ENCODE measurements at places on chromosomes 3 and 15.

- DNase-seq: no peak
Observed at GRCh38 chr3:122942239-122942638, 85.3 kb downstream of the SEMA5B start.

GRCh38 chr3:73500321-73500720 is 124.4 kb downstream of the PDZRN3 start:
- no peak for DNase-seq

- DNase-seq: no peak
Observed at GRCh38 chr15:49093252-49094105, 47.2 kb upstream of the SECISBP2L start.

GRCh38 chr3:27105904-27106303 is 263.3 kb downstream of the NEK10 start:
- DNase-seq: no peak

DNA sequence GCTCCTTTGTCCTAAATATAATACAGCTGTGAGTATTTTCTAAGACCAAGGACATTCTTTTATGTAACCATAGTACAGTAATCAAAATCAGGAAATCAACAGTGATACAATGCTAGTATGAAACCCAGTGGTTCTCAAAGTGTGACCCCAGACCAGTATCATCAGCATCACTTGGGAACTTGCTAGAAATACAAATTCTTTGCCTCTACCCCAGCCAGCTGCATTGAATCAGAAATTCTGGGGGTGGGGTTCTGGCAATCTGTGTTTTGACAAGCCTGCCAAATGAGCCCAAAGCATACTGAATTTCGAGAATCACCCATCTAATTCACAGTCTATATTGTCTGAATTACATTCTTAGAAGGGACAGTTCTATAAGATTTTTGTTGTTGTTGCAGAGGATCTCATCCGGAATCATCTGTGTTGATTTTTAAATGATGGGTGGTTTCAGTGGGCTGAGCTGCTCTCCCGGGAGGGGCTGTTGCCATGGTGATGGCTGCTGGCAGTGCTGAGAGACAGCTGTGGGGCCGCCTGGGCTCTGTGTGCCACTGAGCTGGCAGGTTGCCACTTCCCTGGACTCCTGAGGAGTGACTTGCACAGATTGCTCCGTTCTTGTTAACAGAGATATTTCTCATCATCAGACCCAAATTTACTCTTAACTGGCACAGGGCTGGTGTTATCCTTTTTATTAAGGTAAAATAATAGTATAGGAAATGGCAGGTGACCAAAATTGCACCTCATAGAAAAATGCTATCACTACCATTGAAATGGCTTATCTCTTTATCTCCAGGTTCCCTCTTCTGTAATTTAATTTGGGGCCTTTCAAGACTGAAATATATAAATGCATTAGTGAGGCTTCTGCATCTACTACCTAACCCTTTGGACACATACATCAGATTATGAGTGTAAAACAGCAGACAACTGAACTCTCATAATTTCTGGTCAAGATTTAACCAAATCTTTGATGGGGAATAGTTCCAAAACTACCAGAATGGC is 56.5 kb downstream of the NEK11 start:
- no peak for DNase-seq

DNA sequence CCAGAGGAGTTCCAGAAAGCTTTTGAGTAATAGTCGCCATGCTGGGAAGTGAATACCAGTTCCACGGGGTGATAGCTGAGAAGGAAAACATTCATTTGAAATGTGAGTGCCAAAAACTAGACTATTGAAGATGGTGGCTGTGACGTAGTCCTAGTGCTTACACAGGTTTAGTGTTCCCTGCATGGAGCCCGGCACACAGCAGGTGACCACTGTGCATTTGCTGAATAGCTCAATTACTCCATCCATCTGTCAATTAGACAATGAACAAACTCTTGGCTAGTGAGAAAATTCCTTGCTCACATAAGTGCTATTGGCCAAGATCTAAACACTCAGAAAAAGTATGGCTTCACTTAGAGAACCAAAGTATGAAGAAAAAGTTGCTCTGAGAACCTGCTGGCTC is 448.1 kb upstream of the WNT5A start:
- DNase-seq: no peak

GRCh38 chr3:53273146-53273670 is 17.4 kb upstream of the TKT start:
- no peak for DNase-seq

DNA sequence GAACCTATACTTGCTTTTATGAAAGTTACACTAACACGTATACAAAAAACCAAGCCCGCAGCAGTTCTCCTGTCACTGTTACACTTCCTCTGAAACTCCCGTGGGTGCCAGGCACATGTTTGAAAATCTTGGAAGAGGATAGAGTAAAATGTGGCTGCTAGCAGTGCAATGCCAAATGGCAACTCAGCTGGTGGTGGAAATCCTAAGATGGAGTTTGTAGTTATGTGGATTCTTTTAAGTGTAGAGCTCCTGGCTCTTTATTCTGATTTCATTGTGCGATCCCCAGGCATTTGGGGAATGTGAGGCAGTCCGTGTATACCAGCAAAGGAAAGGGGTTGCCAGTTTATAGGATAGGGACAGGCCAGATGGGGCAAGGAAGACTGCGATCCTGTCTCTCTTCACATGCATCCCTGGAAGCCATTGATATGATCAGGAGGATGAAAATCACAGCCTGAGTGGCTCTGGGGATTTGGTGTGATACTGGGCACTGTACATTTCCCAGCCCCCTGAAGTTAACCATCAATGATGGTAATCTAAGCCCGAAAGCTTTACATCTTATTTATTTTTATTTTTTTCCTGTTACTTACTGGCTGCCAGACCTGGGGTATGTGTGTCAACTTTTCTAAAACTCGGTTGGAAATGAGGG is 1.1 kb downstream of the STAC start:
- no peak for DNase-seq

DNA sequence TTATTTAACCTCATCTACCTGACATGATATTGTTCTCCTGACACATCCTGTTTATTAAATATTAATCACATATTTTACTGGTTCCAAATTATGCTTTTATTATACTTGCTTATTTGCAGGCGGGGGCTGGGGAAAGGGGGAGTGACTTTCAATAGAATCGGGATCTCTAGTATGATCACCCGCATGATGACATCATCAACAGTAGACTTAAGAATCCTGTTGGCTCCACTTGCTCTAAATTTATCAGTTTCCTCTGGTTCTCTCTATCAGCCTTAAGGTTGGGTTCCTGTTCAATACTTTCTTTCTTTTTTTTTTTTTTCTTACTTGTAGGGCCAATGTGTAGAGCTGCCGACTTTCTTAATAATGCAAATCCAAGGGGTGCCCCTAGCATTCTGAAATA is 317.5 kb downstream of the BCHE start:
- DNase-seq: no peak

DNA sequence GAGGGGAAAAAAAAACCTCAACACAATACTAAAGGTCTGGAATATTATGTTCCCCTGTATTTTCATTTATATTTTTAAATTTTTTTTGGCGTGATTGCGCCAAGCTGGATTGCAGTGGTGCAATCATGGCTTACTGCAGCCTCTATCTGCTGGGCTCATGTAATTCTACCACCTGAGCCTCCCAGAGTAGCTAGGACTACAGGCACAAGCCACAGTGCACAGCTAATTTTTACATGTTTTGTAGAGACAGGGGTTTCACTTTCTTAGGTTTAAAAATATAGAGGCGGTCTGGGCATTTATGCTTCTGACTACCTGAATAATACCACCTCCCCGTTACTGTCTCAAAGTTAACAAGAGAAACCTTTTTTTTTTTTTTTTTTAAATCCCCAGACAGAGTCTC is 51.1 kb upstream of the MAP4 start:
- DNase-seq: no peak

DNA sequence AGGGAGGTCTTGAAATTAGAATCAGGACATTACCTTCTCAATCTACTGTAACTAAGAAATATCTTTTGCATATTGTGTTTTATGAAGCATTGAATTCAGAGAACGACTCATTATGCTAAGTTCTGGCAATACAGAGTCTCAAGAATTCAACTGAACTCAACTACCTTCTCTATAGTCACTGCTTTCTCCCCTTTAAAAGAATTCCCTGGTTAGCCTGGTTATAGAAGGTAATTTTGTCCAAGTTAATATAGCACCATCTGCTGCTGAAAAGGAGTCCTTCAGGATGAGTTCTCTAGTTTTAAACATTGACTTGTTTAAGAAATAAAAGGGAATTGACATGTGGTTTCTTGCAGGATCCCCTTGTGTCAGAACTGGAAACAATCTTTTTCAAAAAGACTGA is 60.2 kb downstream of the IL16 start:
- no peak for DNase-seq

GRCh38 chr3:98885851-98886250 is 15.6 kb downstream of the DCBLD2 start:
- no peak for DNase-seq

GRCh38 chr3:122074621-122075265 is 19.6 kb downstream of the CD86 start:
- DNase-seq: no peak

GRCh38 chr3:183377307-183377959 is 51.0 kb downstream of the MCF2L2 start:
- no peak for DNase-seq

GRCh38 chr3:184578822-184579221 is 17.2 kb downstream of the EPHB3 start:
- DNase-seq: no peak

GRCh38 chr3:111882799-111883198 is 23.7 kb downstream of the PHLDB2 start:
- no peak for DNase-seq

GRCh38 chr15:78212546-78213424 is 21.6 kb downstream of the ACSBG1 start:
- DNase-seq: no peak

DNA sequence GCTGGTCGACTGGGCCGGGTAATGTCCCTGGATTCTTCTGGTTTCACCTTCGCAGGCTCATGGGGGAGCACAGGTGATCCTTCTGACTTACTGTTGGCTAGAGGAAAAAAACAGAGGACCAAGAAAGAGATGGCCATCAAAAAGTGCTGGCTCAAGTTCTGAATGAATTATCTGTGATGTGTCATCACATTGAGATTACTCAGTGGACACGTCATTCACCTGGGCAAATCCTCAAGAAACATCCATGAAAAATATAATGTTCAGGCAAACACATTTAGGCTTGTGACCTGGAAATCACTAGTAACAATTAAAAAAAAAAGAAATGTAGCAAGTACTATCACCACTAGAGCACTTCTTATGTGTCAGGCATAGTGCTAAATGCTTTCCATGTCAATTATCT is 81.5 kb upstream of the SLC2A2 start:
- DNase-seq: no peak

- DNase-seq: peak; percentile 48
Observed at GRCh38 chr3:48151058-48151806, 37.0 kb downstream of the CDC25A start.

DNA sequence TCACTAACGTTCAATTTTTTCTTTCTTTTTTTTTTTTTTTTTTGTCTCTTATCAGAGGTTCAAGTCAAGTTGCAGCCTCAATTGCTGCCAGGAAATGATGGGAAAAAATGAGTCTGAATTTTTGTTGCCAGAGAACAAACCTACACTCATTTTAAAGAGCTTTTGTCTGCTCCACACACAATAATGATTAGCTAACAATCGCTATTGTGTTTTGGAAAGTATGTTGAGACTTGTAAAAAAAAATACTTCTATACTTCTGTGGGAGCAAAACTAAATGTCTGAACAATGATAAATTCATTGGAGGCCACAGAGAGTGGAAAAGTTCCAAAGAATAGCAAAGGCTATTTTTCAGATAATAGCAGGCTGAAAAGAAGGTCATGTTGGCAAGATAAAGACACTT is 176.3 kb upstream of the LMCD1 start:
- DNase-seq: no peak

DNA sequence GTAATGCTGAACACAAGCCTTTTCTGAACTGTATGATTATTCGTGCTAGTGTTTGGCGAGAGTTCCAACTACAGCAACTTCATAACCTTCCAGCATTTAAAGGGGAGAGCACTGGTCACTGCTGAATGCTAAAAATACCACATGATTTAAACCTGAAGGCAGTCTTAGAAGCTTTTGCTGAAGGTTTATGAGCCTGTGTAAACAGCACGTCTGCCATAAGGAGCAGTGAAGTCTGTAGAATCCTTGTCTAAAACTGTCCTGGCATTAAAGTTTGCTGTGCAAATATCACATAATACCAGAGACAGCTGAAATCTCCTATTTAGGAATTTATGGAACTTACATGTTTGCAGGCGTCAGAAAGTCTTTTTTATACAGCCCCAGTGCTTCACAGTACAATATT is 5.9 kb downstream of the SATB1 start:
- no peak for DNase-seq

- DNase-seq: no peak
Observed at GRCh38 chr15:73325191-73325861, 43.4 kb downstream of the HCN4 start.

GRCh38 chr3:117669774-117670173 is 960.2 kb downstream of the TUSC7 start:
- DNase-seq: no peak

GRCh38 chr3:31096661-31097395 is 202.4 kb upstream of the GADL1 start:
- DNase-seq: no peak

DNA sequence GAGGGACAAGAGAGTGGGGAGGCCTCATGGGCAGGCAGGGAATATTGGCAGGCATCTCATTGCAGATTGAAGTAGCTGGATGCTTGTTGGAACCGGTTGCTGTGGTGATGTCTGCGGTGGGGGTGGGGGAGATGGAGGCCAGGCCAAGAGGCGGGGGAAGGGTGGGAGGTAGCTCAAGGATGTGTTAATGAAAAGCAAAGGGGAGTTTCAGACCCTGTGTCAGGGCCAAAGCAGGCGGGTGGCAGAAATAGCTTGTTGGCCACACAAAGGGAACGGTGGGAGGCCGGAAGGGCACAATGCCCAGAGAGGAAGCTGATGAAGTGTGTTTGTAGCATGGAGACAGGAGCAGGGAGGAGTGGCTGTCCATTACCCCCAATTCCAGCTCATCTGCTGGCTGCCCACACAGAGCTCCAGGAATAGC is 28.0 kb downstream of the CCDC33 start:
- DNase-seq: no peak

DNA sequence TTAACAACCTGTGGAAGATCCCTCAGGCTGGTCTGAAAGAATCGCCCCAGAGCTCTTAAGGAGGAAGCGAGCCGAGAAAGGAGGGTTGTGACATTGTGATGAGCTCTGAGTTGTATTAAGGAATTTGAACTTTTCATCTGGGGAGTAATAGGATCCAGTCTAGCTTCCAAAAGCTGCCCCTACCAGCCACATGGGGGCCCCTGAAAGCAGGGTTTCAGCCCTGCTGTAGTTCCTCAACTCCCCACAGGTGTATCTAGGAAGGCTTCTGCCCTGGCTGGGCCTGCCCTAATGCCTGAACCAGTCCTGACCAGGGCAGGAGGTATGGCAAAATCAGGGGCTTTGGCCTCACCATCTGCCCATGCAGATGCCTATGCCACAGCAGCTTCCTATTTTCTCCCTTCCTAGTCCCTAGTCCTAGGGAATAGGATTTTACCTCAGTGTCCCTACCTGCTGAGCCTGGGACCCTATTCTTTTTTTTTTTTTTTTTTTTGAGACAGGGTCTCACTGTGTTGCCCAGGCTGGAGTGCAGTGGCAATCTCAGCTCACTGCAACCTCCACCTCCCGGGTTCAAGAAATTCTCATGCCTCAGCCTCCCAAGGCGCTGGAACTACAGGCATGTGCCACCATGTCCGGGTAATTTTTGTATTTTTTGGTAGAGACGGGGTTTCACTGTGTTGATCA is 5.0 kb upstream of the AP3S2 start:
- peak; percentile 50 for DNase-seq

GRCh38 chr3:72439321-72440183 is 408.7 kb downstream of the SHQ1 start:
- DNase-seq: no peak

GRCh38 chr15:67803996-67804843 is 21.1 kb upstream of the SKOR1 start:
- no peak for DNase-seq

Data from CD4-positive, alpha-beta T cell treated with Interleukin-2 at 100 ng/mL for 4 hours (primary cell).